AG08395 (cell line): ENCODE measurements at places on chromosomes 16 and 17.

- DNase-seq, result no peak
Measured at GRCh38 chr16:12757546-12757945, 46.1 kb downstream of the CPPED1 start.

DNA sequence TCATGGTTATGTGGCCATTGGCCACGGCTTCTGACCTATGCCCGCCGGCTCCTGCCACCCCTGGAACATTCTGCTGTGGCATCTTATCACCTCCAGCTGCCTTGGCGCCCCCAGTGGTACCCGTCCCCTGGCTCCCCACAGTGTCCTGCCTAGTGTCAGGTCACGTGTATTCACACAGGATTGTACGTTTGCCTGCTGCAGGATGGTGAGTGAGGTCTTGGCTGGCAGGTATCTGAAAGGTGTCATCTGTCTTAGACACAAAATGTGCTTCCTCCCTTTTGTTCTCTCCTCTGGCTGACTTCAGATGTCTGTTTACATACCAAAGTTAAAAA lies 24.9 kb downstream of the DBNDD1 start:
- DNase-seq, result no peak

GRCh38 chr17:76755285-76755684 lies 17.4 kb downstream of the MFSD11 start:
- DNase-seq, result no peak

- DNase-seq, result peak; percentile 62
Measured at GRCh38 chr17:3529817-3530741, 27.5 kb downstream of the TRPV3 start.

- DNase-seq, result no peak
Measured at GRCh38 chr17:35073183-35073790, 9.8 kb upstream of the RFFL start.

- no peak for DNase-seq
Measured at GRCh38 chr16:16928532-16929109, 542.1 kb downstream of the XYLT1 start.

GRCh38 chr17:71019699-71020098 lies 850.4 kb downstream of the KCNJ2 start:
- no peak for DNase-seq

DNA sequence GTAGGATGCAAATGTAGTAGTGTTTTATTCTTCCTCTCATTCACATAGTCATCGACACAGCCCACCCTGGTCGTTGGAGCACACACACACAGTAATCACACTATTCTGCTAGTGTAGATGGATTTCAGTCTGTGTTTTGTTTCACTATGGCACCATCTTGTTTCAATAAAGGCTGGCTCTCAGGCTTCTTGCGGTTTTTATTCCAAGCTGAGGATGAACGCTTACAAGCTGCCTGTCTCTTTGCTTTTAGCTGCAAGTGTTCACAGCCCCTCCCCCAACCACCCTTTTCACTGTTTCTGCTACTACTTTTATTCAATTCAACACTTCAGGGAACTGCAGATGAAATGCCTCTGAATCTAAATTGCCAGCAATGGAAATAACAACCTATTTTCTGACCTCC lies 140.9 kb upstream of the PMFBP1 start:
- DNase-seq, result peak; percentile 13

DNA sequence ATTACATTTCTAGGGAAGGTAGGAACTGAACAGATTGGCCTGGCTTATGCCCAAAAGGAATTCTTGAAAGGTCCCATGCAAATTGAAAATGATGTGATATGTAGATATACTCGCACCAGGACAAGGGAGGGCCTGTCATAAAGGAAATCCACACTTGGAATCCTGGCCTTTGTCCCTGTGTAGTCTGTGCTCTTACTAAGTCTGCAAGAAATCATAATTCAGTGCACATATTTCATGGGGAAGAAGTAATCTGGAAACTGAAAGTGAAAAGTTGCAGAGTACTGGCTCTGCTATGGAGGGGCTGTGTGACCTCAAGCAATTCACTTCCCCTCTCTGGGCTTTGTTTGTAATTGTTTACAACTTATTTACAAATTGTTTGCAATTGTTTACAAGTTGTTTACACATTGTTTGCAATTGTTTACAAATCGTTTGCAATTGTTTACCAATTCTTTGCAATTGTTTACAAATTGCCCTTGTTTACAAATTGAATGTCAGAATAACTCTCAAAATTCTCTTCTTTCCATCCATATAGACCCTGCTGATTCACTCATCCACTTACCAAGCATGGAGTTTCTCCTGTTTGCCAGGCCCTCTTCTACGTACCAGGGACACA lies 12.9 kb downstream of the SCNN1G start:
- no peak for DNase-seq

GRCh38 chr17:42192189-42193126 lies 1.8 kb downstream of the GHDC start:
- no peak for DNase-seq

- no peak for DNase-seq
Measured at GRCh38 chr16:69754143-69754468, 620 bp downstream of the NOB1 start.

- no peak for DNase-seq
Measured at GRCh38 chr17:74249590-74250270, 24.3 kb upstream of the DNAI2 start.

GRCh38 chr16:87550495-87550961 lies 51.8 kb upstream of the JPH3 start:
- DNase-seq, result peak; percentile 57

DNA sequence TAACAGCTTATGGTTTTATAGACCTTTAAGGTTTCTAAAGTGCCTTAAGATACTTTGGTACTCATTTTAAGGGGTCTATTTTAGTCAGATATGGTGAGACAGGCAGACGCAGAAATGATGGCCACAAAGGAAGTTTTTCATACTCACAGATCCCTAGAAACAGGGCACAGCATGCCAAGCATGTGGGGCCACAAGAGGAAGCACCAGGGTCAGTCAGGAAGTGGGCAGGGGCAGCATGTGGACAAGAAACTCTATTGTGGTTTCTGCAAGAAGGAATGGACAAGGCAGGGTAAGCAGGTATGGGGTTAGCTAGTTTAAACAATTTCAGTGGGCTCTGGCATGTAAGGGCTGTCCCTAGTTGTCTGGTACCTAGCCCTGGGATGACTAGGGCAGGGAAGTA lies 8.5 kb downstream of the EFCAB3 start:
- no peak for DNase-seq

DNA sequence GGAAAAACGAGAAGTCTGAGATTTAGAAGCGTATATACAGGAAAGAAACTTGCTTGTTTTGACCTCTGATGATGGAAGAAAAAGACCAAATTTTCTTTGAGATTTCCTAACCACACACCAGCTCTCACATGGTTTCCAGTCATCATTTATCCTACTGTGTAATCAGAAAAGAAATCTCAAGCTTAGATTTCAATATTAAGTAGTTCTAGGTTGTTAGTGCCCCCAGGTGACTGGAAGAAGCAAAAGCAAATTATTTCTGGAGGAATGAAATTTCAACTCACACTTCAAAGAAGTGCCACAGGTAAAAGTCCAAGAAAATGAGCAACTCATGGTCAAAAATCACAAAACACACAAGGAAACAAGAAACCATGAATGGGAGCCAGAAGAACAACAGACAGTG lies 51.8 kb upstream of the KDM6B start:
- peak; percentile 51 for DNase-seq

DNA sequence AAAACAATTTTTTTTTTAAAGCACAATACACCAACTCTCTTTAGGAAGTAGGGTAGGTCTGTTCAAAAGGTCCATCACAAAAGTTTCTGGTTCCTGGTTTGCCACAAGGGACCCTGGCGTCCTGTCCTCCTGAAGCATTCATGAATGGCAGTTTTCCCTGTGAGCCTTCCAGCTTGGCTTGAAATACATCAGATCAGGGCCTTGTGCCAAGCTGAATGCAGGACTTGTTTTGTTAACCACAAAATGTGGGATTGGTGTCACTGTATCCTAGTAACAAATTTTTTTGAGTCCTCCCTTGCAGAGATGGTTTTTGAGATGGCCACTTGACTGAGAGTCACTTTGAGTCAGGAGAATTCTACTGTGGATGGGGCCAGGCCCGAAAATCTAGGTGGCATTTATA lies 3.9 kb downstream of the GNAO1 start:
- no peak for DNase-seq

DNA sequence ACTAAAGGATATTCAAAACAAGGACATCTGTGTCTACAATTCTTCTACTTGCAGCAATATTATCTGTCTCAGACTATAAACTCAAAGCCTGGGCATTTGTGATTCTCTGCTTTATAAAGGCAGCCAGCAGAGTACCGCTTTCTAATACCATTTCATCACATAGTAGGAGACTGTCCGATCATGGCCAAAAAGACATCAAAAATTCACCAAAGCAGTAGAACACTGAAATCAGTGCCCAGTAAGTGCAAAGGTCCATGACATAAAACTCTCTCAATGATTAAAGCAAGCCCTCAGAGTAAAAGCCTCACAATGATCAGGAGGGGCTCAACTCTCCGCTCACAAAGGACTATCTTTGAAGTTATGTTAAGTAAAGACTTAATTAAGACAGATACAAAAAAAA lies 23.0 kb downstream of the ERN1 start:
- DNase-seq, result no peak

DNA sequence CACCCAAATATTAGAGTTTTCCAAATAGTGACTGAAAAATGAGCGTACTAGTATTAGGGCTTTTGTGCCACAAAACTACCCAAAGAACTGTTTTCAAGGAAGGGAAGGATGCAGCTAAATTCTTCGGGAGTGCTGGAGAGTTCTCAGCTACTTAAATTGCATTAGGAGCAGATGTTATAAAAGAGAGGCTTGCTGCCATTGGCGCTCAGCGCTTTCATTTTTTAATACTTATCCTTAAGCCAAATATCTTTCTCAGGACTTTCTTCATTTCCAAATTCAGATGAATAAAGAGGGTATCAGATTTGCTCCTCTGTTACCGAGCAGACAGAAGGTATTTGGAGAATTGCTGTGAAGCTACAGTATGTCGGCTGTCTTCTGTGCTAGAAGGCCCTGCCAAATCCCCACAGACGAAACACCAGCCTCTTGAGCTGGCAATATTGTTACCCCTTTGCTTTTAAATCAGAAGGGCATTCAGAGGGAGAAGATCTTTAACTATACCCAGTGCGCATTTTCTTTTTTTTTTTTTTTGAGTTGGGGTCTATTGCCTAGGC lies 47.2 kb upstream of the CLEC18A start:
- peak; percentile 41 for DNase-seq

DNA sequence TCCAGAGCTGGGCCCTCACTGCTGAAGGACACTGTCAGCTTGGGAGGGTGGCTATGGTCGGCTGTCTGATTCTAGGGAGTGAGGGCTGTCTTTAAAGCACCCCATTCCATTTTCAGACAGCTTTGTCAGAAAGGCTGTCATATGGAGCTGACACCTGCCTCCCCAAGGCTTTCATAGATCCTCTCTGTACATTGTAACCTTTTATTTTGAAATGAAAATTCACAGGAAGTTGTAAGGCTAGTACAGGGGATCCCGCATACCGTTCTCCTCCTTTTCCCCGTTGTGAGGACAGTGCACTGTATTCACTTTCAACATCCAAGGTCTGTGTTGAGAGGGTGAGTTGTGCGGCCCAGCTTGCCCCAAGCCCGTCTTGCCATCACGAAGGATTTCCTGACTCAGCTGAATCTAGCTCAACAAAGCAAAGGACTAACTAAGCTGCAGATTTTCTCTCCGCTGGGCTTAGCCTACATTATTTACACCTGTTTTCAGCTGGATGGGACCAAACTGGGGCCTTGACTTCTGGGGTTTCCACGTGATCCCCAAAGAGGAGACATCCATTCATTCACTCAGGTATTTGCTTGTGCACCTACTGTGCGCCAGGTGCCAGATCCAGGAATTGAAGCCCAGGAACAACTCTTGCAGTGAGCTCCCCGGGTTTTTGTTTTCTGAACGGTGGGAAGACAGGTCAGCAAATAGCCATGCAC lies 5.2 kb upstream of the TMEM235 start:
- no peak for DNase-seq
